ENCODE measurements at places on chromosomes 4 and X.
A peak's percentile ranks its signal among the peaks of the same experiment; 100 is the strongest.

DNA sequence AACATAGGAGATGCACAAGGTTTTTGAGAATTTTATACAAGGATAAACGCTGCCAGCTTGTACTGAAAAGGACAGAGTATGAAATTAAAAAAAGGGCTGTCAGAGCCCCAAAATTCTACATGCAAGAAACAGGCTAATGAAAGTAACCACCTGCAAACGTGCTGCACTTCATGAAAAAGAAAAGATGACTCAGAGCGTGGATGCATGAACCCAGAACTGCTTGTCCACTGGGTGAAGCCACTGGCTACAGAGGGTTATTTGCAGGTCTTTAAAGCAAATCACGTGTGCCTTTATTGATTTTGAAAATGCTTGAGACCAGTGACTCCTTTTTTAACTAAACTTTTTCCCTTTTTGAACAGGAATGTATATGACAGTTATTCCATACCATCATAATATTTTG is 25.3 kb upstream of the FRMD7 start:
- DNase-seq, result no peak

GRCh38 chr4:2813446-2814405 is 20.8 kb downstream of the SH3BP2 start:
- DNase-seq, result no peak

- DNase-seq, result no peak
Observed at GRCh38 chrX:107979534-107979933, 2.6 kb downstream of the TEX13B start.

GRCh38 chrX:153906126-153906917 is 1.8 kb downstream of the AVPR2 start:
- DNase-seq, result no peak

DNA sequence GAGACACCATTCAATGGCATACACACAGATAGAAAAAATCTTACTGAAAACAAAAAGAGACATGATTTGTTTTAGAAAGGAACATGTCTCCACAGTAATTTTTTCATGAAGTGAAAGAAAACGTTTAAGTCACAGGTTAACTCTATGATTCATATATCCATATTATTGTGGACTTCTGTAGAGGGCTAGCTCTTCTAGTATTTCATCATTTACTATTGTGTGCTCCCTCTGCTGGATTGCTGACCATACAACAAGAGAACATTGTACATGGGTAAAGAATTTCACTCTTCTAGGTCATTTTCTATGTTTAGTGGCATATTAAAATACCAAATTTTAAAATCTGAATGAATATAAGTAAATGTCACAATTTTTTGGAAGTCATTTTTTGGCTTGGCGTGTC is 91.8 kb upstream of the POU3F4 start:
- DNase-seq, result no peak

DNA sequence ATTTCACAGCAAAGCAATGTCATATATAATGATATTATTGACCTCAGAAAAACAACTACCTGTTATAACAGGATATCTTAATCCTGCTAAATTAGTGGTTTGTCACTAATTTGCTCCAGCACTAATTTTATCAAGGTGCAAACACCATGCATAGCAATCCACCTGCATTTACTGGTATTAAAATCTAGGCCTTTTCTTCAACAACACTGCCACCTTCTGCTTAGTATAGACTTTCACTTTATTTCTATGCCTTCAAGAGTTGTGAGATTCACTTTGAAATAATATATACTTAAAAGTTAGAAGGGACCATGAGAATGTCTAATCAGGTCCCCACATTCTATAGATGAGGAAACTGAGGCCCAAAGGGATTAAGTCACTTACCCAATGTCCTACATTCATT is 82.1 kb upstream of the IQCM start:
- DNase-seq, result peak; percentile 22

GRCh38 chr4:74283614-74284013 is 24.7 kb upstream of the EPGN start:
- peak; percentile 61 for DNase-seq

DNA sequence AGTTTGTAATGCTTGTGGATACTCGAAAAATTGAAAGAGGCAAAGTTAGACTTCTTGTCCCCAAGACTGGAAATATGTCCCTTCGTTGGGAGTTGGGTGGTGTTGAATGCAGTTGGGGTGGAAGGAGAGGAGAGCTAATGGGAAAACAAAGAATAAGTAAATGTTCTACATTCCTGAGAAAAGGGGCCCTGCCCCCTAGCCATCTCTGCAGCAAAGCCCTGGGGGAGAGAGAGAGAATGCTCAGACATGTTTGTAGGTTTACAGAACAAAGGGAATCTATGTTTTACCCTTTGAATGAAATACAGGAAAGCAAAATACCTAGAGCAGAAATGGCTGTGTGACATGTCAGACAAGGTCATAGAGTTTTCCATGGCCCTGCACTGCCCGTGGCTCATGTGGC is 88.1 kb downstream of the RASL11B start:
- DNase-seq, result no peak

GRCh38 chr4:54571293-54572151 is 86.2 kb upstream of the KIT start:
- no peak for DNase-seq
